ENCODE measurements at places on chromosomes 1 and 21.
A peak's percentile ranks its signal among the peaks of the same experiment; 100 is the strongest.

- DNase-seq, result no peak
These were observed 60.8 kb downstream of the BCAR3 start for GRCh38 chr1:93620841-93621210.

DNA sequence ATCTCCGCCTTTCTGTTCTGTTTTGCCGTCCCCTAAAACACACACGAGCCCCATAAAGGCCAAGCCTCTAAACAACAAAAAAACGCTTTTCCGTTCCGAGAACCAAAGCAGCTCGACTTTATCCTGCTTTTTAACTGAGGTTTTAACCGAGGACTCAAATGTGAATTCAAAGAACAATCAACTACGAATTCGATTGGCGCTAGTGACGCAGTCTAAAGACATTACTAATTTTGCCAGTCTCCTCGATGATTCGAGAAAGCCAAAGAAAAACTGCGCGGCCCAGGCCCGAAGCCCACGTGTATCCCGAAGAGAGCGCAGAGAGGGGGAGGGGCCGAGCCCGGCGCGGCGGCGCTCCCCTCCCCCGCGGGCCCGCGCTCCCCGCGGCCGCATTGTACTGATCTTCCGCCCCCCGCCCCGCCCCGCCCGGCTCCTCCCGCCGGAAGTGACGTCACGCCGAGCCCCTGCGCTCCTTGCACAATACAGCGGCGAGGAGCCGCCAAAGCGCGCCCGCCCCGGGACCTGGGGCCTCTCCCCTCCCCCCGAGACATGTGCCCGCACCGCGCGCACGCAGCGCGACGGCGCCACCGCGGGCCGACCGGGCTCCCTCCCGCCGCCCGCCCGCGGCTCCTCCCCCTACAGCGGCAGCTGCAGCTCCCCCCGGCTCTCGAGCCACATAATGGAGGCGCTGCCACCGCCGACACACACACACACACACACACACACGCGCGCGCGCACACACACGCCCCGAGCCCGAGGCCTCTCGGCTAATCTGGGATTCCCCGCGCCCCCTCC is 1.4 kb downstream of the HNRNPU start:
- peak; percentile 96 for DNase-seq

DNA sequence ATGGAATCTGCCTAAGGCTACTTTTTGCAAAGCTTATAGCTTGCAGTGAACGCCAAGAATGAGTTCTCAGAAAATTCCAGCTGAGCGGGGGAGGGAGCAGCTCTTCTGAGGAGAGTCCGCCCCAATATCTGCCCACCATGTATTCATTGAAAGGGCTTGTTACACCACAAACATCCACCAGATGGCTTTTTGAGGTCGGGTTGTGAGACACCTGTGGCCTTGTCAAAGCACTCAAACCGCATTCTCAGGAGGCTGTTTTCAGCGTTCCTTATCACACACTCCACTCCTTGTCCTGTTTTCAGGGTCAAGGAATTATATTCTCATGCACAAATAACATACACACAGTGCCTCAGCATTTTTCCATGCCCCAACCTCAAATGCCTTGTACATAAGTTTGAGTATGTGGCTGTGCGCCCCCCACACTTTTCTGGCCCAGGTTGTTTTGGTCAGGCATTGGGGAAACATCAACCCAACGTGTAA is 3.9 kb upstream of the C4BPB start:
- DNase-seq, result peak; percentile 64

- DNase-seq, result no peak
These were observed 12.1 kb downstream of the ICMT start for GRCh38 chr1:6223617-6224016.

GRCh38 chr1:23908453-23909341 is 4.5 kb downstream of the CNR2 start:
- DNase-seq, result no peak

GRCh38 chr1:95542936-95543335 is 308.9 kb downstream of the RWDD3 start:
- no peak for DNase-seq

- no peak for DNase-seq
These were observed 132.6 kb downstream of the DHRS3 start for GRCh38 chr1:12485231-12486058.

DNA sequence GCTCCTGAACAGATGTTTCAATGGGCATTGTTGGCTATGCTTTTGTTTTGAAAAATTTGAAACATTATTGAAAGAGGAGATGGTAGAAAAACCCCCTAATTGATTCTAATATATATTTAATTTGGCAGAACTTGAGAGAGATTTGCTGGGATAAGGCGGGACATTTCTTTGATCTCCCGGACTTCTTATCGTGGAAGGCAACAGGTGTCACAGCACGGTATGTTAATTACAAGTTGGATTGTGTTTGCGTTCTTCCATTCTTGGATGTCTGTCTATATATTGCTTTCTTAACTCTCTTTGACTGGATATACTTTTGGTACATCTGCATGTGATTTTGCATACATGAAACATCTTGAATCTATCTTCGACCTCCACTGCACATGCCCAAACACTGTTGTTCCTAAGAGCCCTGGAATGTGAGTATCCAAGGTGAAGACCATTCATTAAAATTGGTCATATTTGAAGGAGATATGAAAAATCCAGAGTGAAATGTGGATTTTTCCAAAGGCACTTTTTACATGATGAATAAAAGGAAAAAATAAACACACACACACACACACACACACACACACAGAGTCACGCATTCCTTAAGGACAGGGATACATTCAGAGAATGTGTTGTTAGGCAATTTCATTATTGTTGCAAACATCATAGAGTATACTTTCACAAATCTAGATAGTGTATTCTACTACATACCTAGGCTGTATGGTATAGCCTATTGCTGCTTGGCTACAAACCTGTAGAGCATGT is 81.9 kb downstream of the FGGY start:
- no peak for DNase-seq
